Stimulated activated CD8-positive, alpha-beta memory T cell treated with anti-CD3 and anti-CD28 coated beads, Interleukin-4, amount 100 ng/mL, for 4 hours (primary cell): ENCODE measurements at places on chromosomes 16 and 17.

DNA sequence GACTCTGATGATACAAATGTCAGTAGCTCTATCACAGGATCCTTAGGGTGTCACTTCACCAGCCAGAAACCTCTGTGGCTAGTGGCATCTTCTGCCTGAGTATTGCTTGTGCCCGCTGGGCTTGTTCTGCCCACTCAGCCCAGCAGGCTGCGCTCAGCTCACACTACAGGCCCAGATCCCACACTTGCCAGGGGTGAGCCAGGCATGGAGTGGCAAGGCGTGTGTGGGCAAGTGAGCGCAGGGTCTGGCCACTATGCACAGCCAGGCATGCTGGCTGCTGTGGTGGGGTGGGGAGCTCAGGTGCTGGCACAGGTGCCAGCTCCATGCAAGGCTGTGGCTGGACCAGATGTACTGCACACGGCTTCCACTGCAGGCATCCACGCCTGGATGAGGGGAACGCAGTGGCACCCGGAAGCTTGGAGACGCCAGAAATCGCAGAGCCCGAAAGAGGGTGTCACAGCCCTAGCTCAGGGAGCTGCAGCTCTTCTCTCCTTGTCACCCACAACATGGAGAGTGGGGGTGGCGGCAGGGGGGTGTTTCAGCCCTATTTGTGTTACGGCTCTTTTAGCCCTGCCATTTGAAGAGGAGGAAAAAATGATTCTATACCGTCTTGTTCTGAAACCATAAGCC, 10.2 kb downstream of the CFAP97D1 start:
- DNase-seq, result no peak

GRCh38 chr17:74012465-74012864, 191.0 kb upstream of the RPL38 start:
- DNase-seq, result no peak

GRCh38 chr17:34300652-34301370, 15.3 kb downstream of the CCL11 start:
- DNase-seq, result no peak

GRCh38 chr16:24499193-24499814, 40.1 kb upstream of the RBBP6 start:
- DNase-seq, result no peak

- DNase-seq, result no peak
These were observed 136.9 kb downstream of the IRF8 start for GRCh38 chr16:86035906-86036305.

DNA sequence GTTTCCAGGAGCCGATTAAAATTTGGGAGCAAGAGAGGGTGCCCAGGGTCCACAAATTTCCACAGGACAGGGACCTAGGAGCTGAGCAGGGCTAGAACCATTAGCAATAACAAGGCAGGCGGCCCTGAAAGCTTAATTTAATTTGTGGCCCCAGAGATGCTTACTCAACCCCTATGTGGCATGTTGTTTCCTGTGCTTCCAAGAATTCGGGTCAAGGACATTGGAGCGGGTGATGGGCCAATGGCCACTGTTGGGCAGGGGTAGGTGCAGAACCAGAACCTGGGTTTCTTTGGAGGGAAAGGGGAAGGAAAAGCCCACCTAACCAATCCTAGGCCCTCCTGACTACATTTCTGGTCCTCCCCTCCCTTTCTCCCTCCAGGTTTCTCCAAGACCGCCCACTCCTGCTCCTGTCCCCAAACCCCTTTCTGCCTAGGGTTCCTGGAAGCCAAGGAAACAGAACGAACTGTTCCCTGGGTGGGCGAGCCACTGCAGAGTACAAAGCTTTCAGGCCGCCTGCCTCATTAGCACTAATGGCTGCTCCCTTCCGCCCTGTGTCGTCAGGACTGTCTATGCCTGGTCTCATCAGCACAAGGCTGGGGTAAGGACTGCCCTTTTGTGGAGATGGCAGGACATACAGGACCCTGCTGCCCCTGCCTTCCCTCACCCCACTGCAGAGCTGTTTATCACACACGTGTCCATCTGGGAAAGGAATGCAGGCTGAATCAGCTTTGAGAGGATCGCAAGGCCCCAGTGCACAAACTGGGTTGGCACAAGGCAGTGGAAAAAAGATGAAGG, 581 bp upstream of the AGRP start:
- no peak for DNase-seq

GRCh38 chr17:80204626-80205468, 15.3 kb downstream of the SGSH start:
- DNase-seq, result no peak

DNA sequence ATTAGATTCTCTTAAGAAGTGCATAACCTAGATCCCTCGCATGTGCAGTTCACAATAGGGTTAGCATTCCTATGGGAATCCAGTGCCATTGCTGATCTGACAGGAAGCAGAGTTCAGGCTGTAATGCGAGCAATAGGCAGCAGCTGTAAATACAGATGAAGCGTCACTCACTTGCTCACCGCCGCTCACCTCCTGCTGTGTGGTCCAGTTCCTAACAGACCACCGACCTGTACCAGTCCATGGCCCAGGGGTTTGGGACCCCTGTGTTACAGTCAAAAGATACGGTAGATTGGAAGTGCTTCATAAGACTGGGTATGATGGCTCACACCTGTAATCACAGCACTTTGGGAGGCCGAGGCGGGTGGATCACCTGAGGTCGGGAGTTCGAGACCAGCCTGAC, 2.8 kb downstream of the STAT5A start:
- no peak for DNase-seq

- DNase-seq, result no peak
These were observed 36.7 kb downstream of the AKAP10 start for GRCh38 chr17:19940722-19941464.

- DNase-seq, result no peak
These were observed 902 bp downstream of the ARHGAP27 start for GRCh38 chr17:45431531-45432404.

GRCh38 chr17:33962857-33963655, 292.0 kb upstream of the CCL2 start:
- DNase-seq, result no peak

DNA sequence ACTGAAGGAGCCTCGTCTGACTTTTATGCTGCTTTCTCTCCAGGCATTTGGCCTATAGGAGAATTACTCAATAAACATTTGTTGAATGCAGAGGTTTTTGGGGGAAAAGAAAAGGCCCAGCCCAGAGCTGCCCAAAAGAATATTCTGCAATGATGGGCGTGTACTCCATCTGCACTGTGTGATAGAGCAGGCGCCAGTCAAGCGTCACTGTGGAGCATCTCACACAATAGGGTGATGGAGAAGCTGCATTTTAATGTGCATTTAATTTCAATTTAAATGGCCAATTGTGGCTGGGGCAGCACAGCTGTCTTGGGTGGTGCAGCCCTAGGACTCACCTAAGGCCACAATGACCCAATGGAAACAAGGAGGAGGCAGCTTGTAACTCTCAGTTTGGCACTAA, 20.6 kb downstream of the GLYR1 start:
- DNase-seq, result no peak

- DNase-seq, result no peak
These were observed 90.1 kb downstream of the CLEC16A start for GRCh38 chr16:11034481-11034931.

GRCh38 chr16:80687606-80688005, 116.8 kb downstream of the CDYL2 start:
- no peak for DNase-seq

GRCh38 chr17:40623419-40624210, 24.0 kb downstream of the SMARCE1 start:
- no peak for DNase-seq

- no peak for DNase-seq
These were observed 1.1 kb downstream of the CBX1 start for GRCh38 chr17:48100160-48100559.

DNA sequence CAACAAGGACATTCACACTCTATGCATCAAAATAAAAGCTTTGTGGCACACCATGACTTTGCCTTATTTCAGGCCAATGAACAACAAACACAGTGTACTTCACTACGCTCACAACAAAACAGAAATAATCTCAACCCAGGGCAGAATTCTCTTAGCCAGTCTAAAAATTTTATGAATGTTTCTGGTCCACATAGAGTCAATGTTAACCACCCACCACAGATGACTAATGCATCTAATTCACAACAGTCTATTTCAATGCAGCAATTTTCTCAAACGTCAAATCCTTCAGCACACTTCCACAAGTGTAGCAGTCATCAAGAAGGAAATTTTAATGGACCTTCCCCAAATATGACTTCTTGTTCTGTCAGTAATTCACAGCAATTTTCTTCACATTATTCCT, 101.7 kb downstream of the CHD9 start:
- no peak for DNase-seq

GRCh38 chr17:47840742-47841487, at the start of gene SCRN2:
Gene SCRN2 (minus strand): TSS chr17:47841273. CDS start chr17:47840843, 430 bp downstream.
- DNase-seq, result peak; percentile 65

GRCh38 chr17:76365256-76365903, 11.7 kb upstream of the PRPSAP1 start:
- no peak for DNase-seq

DNA sequence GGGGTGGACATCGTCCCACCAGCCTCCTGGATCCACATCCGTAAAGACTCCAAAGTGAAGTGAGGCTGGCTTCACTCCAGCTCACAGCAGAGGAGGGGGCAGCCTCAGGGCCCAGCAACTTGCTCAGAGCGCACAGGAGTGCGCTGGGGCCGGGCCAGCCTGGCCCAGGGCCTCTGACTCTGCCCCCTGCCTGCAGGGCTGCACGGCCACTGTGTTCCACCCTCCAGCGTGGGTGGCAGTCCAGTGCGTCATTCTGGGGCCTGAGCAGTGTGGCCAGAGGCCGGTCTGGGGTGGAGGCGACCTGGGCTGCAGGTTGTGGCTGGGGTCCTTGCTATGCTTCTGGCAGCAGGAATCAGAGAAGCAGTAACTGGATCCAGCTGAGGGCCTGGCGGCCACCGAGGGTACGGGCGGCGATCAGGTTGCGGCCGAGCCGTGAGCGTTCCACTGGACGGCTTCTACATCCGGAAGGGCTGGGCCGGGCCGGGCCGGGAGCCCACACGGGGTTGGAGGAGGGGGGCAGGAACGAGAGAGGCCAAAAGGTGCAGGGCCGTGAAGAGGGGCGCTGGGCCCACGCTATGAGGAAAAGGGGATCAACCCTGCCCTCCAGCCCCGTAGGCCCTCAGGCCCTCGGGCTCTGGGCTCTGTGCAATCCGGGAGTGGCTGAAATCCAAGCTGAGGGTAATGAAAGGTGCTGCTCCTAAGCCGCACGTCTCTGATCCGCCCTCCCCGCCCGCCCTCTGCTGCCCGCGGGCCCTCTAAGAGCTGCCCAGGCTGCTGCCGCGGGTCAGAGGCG, at the start of gene FSCN2:
TSS of gene FSCN2 (plus strand) at position 787 of the 793 bp plus-strand sequence. CDS start 155 bp downstream, outside the sequence.
- DNase-seq, result no peak

GRCh38 chr17:73360961-73361761, 49.4 kb upstream of the CDC42EP4 start:
- DNase-seq, result no peak

GRCh38 chr17:20302246-20302917, 165.0 kb downstream of the LGALS9B start:
- no peak for DNase-seq

DNA sequence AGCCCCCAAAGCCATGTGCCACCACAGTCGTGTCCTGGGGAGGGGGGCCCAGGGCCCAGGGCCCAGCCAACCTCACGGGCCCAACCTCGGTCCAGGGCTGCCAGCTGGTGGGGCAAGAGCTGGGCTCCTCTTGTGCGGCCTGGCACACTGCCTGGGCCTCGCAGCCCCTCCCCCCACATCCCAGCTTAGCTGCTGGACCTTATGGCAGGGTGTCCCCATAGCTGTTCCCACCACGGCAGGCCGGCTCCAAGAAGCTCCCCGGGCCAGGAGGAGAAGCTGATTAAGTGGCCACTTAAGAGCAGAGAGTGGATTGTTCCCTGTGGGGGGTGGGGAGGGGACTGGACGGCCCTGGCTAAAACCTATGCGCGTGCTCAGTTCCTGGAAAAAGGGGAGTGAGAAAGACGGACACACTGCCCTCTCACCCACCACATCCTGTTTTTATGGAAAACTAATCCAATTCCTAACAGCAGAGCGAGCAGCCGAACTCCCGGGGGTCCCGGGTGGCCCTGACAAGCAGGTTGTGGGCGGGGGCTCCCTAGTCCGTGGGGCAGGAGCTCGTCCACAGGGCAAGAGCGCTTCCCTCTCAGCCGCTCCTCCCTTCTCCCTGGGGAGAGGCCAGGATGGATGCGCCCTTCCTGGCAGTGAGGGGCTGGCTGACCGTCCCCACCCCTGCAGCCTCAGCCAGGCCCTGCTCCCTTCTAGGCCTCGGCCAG, 16.8 kb downstream of the PIEZO1 start:
- DNase-seq, result no peak

DNA sequence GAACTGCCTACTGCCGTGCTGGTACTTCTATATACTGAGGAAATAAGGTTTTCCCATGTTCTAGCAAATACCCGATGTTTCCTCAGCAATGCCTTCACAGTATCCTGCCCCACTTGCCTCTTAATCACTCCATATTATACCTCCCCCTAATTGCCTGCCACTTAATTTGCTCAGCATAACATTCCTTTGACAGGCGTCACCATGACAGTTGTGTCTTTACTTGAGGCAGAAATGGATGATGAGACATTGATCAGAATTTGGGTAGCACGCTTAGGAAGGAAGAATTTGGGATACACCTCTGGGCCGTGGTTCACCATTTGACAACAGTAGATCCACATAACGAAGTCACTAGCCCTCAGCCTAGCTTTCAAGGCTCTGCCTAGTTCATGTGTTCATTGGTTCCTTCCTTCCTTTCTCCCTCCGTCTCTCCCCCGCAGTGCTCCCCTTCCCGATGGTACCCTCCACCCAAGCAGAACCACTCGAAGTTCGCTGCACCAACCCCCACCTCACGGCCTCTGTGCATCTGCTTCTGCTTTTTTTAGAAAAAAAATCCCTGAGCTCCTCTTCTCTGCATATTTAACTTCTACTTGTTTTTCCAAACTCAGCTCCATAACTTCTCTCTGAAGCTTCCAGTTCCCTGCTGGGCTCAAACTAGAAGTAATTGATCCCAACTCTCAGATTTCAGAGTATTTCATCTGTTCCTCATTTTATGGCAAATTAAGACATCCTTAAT, 19.4 kb downstream of the IQCK start:
- DNase-seq, result no peak

DNA sequence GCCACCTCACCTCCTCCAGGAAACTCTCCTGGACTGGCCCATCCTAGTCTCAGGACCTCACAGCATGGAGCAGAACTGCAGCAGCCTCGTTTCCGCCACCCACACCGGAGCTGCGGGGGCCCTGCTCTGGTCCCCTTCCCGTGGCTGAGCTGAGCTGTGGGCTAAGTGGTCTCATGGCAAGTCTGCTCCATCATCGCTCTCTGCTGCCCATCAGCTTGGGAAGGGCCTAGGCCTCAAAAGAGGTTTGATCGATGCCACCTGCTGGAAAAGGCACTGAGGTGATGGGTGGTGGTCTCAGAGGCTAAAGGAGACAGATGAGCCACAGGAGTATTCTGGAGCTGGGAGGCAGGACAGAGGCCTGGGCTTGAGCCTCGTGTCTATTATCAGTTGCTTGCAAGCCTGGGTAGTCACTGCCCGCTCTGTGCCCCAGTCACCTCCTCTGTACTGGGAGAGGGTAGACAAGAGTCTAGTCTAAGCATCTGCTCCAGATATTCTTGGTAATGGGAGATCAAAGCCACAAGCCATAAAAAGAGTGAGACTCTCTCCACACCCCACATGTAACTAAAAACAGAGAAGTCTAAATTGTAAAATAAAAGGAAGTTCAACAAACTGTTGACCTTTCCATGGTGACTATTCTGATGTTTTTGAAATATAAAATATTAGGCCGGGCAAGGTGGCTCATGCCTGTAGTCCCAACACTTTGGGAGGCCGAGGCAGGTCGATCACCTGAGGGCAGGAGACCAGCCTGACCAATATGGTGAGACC, 1.6 kb downstream of the ITGAE start:
- no peak for DNase-seq

- DNase-seq, result no peak
These were observed 446.1 kb downstream of the HS3ST3B1 start for GRCh38 chr17:14746822-14747602.

GRCh38 chr17:74827800-74828199, 31.9 kb downstream of the GRIN2C start:
- no peak for DNase-seq
